KG1 (cell line): ENCODE measurements at places on chromosomes 7 and 10.

DNA sequence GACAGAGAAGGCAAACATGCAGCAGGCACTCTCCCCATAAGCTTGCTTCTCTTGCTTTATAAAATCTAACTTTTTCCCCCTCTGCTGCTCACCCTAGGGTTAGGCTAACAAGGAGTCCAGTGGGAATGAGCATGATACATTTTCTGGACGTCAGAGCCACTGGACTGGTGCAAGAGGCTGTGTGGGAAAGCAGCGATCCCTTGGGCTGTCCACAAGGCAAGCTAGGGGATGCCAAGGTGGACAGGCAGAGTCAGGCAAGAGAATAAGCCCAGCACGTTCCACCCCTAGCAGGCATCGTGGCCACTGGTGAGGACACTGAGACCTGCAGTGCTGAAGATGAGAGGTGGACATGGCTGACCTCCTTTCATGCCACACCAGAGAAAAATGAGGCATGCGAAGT lies 290.9 kb upstream of the ZMIZ1 start:
- DNase-seq, result no peak

GRCh38 chr10:71771204-71771603 lies 2.1 kb downstream of the VSIR start:
- DNase-seq, result no peak

DNA sequence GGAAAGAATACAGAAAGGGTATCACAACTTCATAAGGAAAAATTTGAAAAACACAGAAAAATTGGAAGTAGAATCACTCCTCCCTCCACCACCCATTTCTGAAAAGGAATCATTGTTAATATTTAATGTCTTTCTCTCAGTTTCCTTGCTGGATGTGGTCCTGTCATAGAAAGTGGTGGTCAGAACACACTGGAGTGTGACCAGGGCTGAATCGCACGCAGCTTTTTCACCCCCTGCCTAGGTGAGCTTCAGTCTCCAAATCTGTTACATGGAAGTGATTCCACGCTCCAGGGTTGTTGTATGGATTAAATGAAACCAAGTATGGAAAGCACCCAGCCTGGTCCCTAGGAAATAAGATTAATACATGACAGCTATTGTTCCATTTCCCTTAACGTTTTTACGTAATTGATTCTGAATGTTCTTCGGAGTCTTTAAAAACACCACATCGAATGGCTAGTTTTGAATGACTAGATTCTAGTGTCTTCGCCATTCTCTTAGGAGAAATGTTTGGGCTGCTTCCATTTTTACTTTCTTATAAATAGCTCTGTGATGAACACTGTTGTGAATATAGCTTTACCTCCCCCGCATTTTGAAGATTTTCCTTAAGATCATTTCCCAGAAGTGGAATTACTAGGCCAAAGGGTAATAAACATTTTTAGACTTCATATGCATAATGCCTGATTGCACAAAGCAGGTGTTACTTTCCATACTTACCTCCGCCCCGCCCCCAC lies 10.9 kb upstream of the DUSP5 start:
- no peak for DNase-seq

DNA sequence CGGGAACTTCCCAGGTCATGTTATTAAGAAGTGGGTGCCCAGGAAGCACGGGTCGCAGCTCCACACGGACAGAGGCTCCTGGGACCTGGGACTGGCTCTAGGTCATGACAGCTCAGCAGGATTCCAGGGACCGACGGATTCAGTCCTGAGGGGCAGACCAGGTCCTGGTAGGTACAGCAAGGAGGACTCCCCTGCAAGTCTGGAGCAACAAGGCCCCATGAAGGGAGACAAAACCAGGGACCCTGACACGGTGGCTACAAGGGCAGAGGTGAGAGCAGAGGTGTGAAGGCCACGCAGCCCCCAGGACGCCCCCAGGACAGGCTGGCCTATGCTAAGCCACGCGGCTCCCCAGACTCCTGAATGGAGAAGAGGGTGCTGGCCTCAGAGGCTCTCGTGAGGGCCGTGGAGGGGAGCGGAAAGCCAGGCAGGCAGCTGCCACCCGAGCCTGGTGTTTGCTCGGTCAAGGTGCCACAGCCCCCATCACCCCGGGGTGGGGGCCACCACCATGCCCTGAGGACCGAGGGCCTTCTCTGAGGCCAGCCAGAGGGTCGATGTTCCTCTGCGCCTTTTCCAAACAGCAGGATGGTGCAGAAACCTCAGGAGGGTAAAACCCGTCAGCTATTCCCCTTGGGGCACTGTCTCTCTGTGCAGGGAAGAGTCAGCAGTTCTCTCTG lies 348.9 kb downstream of the PTPRN2 start:
- no peak for DNase-seq

- DNase-seq, result no peak
These were observed 120.0 kb downstream of the ATXN7L1 start for GRCh38 chr7:105756367-105756766.

DNA sequence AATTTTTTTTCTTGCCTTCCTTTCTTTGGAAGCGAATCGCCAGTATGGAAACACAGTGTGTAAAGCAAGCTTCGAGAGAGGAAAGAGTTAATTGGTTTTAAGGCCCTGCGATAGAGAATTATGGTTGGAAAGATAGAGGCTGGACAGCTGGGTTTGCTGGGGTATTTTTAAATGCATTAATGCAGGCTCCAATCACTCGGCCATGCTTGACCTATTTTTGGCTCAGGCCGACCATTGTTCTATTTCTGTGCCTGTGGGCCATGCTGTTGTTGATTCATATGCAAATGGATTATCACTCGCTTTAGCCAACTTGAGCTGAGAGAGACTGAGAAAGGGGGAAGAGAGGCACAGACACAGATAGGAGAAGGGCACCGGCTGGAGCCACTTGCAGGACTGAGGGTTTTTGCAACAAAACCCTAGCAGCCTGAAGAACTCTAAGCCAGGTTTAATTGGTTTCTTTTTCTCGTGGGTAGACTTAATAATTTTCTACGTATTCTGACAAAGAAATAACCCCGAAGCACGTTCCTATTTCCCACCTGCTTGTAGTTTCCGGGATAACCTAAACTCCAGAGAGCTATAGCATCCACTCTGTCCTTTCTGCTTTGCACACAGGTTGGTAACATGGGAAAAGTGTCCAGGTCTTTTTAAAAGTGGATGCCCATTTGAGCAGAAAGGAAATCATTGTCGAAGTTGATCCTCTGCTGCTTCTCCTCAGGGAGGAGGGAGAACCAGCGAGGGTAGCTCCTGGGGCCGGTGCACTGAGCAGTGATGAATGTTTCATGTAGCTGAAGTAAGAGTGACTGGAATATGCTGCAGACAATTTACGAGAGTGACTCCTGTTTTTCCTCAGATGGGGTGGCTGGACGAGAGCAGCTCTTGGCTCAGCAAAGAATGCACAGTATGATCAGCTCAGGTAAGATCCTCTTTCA lies at the start of gene HDAC9:
HDAC9 (plus strand) TSS at position 338 of the 929 bp plus-strand sequence; CDS start at position 892, 554 bp downstream.
- DNase-seq, result no peak

GRCh38 chr10:71460615-71461014 lies 63.9 kb downstream of the CDH23 start:
- no peak for DNase-seq

GRCh38 chr7:5689118-5689517 lies 92.3 kb downstream of the RNF216 start:
- no peak for DNase-seq

GRCh38 chr10:48598936-48599829 lies 5.7 kb downstream of the ARHGAP22 start:
- no peak for DNase-seq

DNA sequence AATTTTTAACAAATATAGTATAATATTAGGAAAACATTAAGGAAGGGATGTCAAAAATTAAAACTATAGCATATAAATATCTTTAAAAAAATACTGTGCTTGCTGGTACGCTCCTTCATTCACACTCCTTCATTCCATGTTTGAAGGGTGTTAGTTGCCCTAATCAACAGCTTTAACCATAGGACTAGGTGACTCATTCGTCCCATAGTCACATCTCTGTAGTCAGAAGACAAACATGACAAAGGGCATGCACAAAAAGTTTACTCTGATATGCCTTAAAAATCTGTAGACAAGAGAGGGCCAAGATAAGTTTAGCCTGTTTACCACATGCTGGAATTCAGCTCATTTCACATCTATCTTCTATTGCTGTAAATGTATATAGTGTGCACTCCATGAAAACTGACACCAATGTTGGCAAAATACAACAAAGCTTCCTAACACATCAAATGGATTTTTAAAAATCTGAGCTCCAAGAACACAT lies 646 bp downstream of the FAM13C start:
- no peak for DNase-seq

- no peak for DNase-seq
These were observed 589.5 kb downstream of the ARL4A start for GRCh38 chr7:13276977-13277376.

- no peak for DNase-seq
These were observed 567.5 kb downstream of the DNAJB6 start for GRCh38 chr7:157904211-157904865.
